ENCODE measurements at places on chromosomes 12 and 14. TPM values are rescaled to one million over a fixed set of nuclear protein-coding genes. Genes with fewer than 3 reads are reported as not detected.

SVOP gene
- total RNA-seq: not detected

GLIPR1 gene
- 34.5 TPM for total RNA-seq

NKX2-1 gene
- total RNA-seq: 0.48 TPM

MSI1 gene
- not detected for total RNA-seq

SERPINA5 gene
- total RNA-seq: not detected

ABCD2 gene
- not detected for total RNA-seq

KRT3 gene
- not detected for total RNA-seq

DAO gene
- not detected for total RNA-seq

SYNDIG1L gene
- total RNA-seq: not detected

OR4N2 gene
- total RNA-seq: not detected

SAMD15 gene
- 0.72 TPM for total RNA-seq

CMTM5 gene
- not detected for total RNA-seq

KCNC2 gene
- total RNA-seq: not detected

ASPG gene
- total RNA-seq: under 0.01 TPM

TTC7B gene
- 3.2 TPM for total RNA-seq

TAS2R9 gene
- not detected for total RNA-seq

SMAGP gene
- 11.7 TPM for total RNA-seq

EIF2B2 gene
- 42.4 TPM for total RNA-seq

TBX5 gene
- total RNA-seq: not detected

PMEL gene
- 2.6 TPM for total RNA-seq

SSTR1 gene
- under 0.01 TPM for total RNA-seq

HCAR2 gene
- total RNA-seq: 6.5 TPM

CACNA2D4 gene
- total RNA-seq: not detected

SMIM41 gene
- total RNA-seq: not detected

BIN2 gene
- total RNA-seq: not detected

KRT77 gene
- total RNA-seq: not detected

ST8SIA1 gene
- 0.85 TPM for total RNA-seq

STXBP6 gene
- not detected for total RNA-seq

PTPN21 gene
- total RNA-seq: 4.7 TPM

GZMB gene
- 0.21 TPM for total RNA-seq

GYS2 gene
- not detected for total RNA-seq

SOAT2 gene
- not detected for total RNA-seq

P2RX2 gene
- not detected for total RNA-seq

EGLN3 gene
- total RNA-seq: 56.1 TPM

PUS7L gene
- total RNA-seq: 16.1 TPM

MYO1H gene
- total RNA-seq: not detected

TBX3 gene
- total RNA-seq: 3.6 TPM

CLEC14A gene
- 0.24 TPM for total RNA-seq

MEG3 gene
- 5.1 TPM for total RNA-seq

SYT1 gene
- total RNA-seq: 0.96 TPM

CLEC2D gene
- total RNA-seq: 4.0 TPM

SLCO1B1 gene
- not detected for total RNA-seq

RPS6KA5 gene
- total RNA-seq: 4.5 TPM

KRT75 gene
- 1.1 TPM for total RNA-seq

OR10G2 gene
- total RNA-seq: not detected

IL26 gene
- not detected for total RNA-seq

LYZ gene
- not detected for total RNA-seq

DEPDC4 gene
- 1.7 TPM for total RNA-seq

KRT83 gene
- under 0.01 TPM for total RNA-seq

PLCZ1 gene
- total RNA-seq: not detected

KRT4 gene
- 0.96 TPM for total RNA-seq
